ENCODE measurements at places on chromosomes 2 and 18.
A peak's percentile ranks its signal among the peaks of the same experiment; 100 is the strongest.

GRCh38 chr2:238859636-238860347 is 11.9 kb downstream of the TWIST2 start:
- DNase-seq = no peak

- no peak for DNase-seq
Measured at GRCh38 chr2:140851258-140851981, 1279.4 kb downstream of the LRP1B start.

DNA sequence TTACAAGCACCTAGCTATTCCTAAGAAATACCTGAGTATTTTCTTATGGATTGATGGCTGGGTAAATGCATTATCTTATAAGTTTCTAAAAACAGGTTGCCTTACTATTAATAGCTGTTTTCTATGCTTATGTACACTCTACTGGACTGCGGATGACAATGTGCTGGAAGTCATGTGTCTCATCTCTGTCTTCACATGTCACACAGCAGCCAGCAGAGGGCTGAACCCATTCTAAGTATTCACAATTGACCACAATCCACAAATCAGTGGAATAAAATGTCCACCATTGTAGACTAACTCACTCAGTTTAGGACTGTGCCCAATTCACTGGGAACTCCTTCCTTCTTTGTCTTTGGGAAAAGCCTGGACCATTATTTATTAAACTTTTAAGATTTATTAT is 371.2 kb downstream of the INSIG2 start:
- DNase-seq = no peak

DNA sequence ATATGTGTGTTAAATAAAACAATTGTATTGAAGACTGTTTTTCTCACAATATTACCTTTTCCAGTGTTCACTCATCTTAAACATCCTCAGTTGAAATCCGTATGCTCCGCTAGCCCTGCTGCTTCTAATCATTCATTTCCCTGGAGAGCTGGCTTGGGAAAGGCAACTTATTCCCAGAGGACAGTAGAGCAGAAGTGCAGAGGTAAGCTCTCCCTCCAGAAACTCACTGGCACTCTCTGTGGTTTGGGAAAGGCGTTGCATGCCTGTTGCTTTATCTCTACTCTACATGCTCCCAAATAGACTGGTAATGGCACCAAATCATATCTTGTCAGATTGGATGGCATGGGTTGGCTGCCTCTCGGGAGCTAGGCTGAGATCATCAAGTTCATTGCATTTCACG is 117.1 kb upstream of the BOD1L2 start:
- DNase-seq = no peak

- DNase-seq = no peak
Measured at GRCh38 chr18:48600456-48601090, 61.7 kb downstream of the CTIF start.

- DNase-seq = no peak
Measured at GRCh38 chr2:16680781-16681180, 15.1 kb upstream of the CYRIA start.

DNA sequence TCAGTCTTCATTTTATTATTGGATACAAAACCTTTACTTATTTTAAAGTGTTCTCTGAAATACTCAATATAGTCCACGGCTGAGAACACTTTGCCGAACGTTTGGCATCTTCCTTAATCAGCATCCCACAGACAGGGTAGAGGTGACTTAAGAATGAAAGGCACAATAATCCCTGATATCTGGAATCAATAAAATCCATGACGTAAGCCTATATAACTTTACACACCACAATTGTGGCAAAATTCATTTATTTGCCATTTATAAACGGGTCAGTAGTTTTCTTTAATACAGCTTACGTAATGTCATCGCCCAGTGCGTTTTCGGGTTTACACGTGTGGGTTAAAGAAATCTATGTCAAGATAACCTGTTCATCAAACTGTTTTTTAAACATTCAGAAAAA is 1.3 kb downstream of the MGAT4A start:
- no peak for DNase-seq

DNA sequence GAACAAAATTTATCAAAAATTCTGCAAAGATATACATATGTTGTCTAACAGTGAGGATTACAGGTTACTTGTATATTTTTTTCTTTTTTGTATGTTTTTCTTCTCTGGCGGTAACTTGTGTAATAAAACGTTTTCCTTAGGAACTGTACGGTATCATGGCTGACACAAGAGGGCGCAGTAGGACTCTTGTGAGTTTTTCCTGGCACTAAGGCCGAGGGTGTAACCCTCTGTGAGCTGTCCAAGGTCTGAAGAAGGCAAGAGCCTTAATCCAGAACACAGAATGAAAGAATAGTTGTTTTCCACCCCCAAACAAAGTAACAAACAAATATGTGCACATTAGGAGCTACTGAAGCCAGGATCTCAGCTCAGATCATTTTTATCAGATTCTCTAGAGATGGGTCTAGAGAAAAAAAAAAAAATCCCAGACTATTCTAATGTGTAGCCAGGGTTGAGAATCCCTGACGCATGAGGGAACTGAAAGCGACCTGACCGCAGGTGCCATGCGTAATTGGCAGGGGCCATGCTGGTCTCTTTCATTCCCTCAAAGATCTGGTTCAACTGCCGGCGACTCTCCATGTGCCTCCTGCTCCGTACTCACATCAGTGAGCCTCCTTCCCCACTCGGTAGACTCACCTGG is 27.0 kb downstream of the TMEM200C start:
- peak; percentile 26 for DNase-seq

DNA sequence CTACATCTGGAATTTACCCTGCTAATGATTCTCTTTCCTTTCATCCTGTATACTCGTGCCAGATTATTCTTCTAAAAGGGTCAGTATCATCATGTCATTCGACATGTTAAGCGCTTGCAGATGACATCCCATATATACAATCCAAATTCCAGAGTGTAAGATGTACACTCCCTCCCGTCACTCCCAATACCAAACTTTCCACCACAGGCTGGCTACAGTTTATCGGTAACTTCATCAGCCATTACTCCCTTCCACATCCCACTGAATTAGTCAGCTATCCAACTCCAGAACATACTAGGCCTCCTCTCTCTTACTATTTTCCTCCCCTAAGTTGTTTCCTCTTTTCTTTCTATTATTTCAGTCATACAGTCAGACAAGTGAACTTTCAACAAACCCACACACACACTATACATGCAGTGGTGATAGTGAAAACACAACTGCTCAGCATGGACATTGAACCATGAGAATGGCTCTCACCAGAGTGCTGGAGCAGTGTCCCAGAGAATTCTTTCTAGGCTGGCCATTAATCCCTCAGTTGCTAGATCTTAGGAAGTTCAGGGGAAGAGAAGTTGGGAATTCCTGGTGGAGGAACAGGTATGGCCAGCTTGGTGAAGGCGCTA is 10.6 kb upstream of the NMI start:
- DNase-seq = no peak

GRCh38 chr2:190094316-190094871 is 31.9 kb upstream of the MSTN start:
- DNase-seq = no peak

DNA sequence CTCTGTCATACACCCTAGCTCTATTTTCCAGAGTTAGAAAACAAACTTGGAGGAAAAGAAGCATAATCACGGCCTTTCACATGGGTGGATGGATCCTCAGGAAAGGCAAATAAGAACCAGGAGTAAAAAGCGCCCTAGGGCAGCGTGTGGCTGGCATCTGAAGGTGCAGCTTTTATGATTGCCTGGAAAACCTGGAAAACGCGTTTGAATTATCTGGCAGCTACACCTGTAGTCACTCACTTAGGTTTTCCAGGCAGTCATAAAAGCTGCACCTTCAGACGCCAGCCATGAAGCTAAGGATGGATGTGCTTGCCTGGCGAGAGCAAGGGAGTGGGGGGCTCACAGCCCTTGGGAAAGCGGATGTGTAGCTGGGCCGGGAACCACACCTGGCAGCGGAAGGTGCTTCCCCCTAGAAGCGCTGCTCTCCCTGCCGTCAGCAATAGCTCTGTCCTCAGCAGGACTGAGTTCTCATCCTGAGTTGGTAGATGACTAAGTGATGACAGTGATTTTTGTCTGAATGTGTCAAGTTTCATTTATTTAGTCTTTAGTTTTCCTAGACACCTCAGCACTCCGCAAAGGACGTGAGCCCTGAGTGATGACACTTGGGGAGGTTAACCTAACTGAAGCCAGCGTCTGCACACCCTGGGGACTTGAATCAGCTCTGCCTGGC is 82.0 kb downstream of the DCDC2C start:
- no peak for DNase-seq

DNA sequence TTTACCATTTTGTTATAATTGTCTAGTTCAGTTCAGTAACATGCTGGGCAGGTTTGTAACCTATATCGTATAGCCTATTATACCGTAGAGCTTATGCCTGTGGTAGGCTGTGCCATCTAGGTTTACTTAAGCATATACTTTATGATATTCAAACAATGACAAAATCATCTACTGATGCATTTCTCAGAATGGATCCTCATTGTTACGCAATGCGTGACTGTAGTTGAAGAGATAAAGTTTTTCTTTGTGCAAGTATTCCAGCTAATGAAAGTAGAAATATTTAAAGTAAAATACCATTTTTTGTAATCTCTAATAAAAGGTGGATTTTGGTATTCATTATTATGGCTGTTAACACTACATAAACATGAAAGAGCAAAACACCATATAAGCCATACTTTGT is 100.2 kb downstream of the LRRTM4 start:
- no peak for DNase-seq

- DNase-seq = no peak
Measured at GRCh38 chr2:178271629-178272333, 77.5 kb downstream of the OSBPL6 start.

GRCh38 chr2:95001701-95002100 is 23.8 kb upstream of the MAL start:
- DNase-seq = no peak

- no peak for DNase-seq
Measured at GRCh38 chr2:61928826-61929461, 23.5 kb downstream of the COMMD1 start.

DNA sequence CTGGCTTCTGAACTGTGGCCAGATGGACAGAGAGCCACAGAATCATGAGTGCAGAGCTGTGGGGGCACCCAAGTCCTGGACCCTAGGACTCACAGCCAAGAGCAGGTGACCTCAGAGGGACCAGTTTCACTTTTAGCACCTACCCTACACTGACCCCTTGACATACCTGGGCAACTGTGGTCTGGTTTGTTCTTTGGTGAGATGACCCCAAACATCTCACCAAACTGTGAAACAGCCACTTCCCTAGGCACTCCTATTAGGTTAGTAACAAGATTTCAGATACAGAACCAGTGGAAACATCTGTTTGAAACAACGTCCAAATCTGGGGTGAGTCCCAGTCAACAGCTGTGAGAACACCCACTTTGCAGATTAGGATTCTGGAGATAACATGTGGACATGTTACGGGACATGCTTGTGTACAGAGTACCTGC is 1.9 kb upstream of the ZFP36L2 start:
- no peak for DNase-seq

DNA sequence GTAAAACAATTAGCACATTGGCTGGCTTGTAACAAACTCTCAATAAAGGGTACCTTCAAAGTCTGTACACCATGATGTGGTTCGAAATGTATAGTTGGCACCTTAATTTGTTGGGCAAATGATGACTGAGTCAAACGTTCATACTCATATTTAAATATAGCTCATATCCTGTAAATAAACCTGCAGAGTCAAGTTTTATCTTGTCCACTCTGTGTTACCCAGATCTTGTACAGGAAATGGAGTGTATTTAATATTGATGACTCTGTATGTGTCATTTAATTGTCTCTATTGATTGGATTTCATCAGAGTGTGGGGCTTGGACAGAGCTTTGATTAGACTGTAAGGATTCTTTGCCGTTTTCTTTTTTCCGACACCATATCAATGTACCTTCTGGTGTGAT is 805.6 kb upstream of the ZEB2 start:
- no peak for DNase-seq

GRCh38 chr18:75124551-75124950 is 84.4 kb downstream of the PTGR3 start:
- no peak for DNase-seq

GRCh38 chr2:120736624-120737339 is 1.1 kb downstream of the GLI2 start:
- DNase-seq = no peak

DNA sequence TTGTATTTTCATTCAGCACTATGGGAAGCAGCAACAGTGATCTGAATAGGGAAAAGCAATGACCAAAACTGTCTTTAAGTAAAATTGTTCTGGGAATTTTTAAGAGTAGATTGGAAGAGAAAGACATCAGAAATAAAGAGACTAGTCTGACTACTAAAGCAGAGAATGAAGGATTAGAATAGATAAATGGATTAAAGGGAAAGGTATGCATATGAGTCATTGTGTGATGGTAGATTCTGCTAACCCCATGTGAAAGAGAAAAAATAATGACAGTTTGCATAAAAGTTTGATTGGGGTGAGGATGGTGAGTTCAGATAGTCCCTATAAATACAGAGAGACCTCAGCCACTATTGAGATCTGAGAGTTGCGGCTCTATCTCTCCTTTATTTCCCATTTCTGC is 139.6 kb upstream of the DCC start:
- DNase-seq = no peak

- no peak for DNase-seq
Measured at GRCh38 chr18:68121308-68121707, 593.6 kb downstream of the TMX3 start.

DNA sequence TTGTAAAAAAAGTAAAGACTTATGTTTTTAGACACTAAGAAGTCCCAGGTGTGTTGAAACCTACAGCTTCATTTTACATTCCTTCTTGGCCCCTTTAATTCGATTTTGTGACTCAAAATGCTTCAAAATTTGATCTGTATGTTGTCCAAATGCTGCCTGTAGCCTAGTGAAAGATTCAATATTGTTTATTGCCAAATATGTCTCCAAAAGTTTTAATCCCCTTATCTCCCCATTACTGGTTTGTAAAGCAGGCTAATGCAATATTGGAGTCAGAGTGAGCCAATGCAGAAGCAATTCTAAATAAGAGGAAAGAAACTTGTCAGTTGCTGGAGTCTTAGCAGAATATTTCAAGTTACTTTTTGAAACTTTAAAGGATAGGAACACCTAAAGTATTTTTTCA is 287.0 kb upstream of the ZC3H15 start:
- DNase-seq = no peak

DNA sequence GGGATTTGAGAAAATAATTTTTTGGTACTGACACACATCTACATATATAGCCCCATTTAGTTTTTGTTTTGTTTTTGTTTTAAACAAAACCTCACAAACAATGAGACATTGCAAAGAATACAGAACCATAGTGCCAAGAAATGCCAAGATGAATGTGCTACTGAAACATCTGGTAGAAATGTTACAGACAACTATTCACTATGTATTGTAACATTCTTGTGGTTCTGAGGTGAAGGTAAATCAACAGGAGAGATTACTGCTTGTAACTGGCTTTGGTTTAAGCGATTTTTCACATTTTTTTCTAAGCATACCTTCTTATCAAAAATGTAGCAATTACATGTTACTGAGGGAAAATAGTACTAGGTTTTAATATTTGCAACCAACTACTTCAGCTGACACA is 281.3 kb downstream of the ZNF804A start:
- no peak for DNase-seq

Data from hippocampal formation (tissue), 2 donors.